ENCODE measurements at places on chromosomes 11 and 22.

DNA sequence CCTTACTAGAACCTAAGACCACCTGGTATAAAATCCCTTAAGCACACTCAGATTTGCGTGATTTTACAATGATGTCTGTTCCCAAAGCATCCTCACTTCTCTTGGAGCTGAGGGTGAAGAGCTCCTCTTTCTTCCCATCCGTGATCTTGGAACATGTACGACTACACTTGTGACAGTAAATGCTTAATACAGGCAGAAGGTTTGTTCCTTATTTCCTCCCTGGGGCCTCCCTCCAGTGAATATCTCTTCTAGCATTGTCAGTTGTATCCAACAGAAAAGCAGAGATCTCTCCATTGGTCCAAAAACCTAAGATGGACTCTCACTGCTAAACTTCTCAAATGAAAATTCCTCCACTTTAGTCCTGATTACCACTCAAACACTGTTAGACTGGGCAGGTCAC lies 103.6 kb upstream of the VPREB1 start:
- DNase-seq, result no peak

- DNase-seq, result no peak
Observed at GRCh38 chr11:61700212-61700611, 20.0 kb downstream of the DAGLA start.

DNA sequence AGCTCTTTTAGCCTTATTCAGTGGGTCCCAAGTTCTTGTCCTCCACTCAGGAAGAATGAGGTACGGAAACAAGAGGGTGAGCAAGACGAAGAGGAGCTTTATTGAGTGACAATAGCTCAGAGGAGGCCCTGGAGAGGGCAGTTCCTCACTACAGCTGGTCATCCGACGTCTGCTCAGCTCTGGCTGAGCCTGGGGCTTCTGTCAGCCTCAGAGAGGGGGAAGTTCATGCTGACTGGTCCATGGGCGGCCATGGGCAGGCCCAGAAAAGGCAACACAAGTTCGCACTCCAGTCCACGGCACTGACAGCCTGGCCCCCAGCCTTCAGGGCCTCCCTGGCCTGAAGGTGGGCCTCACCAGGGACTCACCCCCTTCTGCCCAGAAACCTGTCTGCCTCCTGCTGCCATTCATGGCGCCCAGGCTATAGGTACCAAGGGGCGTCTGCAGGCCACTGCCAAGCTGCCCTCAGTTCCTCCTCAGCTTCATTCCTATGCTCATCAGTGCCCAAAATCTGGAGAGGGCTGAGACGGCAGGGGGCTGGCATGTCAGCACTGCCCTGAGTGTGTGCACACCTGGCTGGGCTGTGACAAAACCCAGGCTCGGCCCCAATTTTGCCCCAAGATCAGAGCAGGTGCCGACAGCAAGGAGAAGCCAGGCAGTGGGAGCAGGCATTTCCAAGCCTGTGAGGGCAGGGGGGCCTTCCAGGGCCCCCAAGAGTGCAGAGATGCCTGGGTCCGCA lies 21.7 kb upstream of the KIAA0930 start:
- DNase-seq, result no peak

DNA sequence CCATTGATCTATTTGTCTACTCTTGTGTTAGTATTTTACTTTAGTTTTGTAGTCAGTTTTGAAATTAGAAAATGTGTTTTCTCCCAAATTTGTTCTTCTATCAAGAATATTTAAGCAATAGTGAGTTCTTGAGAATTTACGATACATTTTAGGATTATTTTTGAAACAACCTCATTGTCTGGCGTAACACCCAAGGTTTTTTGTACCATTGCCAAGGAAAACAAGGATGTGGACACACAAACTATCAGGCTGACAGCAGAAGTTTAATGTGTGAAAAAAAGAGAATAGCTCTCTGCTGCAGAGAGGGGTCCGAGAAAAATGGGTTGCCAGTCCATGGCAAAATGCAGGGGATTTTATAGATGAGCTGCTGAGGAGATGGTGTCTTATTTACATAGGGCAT lies 865.1 kb upstream of the CNTN5 start:
- DNase-seq, result peak; percentile 22

GRCh38 chr11:117273550-117274289 lies 17.4 kb upstream of the BACE1-AS start:
- no peak for DNase-seq

GRCh38 chr22:44620841-44621257 lies 81.2 kb upstream of the PRR5 start:
- DNase-seq, result no peak

DNA sequence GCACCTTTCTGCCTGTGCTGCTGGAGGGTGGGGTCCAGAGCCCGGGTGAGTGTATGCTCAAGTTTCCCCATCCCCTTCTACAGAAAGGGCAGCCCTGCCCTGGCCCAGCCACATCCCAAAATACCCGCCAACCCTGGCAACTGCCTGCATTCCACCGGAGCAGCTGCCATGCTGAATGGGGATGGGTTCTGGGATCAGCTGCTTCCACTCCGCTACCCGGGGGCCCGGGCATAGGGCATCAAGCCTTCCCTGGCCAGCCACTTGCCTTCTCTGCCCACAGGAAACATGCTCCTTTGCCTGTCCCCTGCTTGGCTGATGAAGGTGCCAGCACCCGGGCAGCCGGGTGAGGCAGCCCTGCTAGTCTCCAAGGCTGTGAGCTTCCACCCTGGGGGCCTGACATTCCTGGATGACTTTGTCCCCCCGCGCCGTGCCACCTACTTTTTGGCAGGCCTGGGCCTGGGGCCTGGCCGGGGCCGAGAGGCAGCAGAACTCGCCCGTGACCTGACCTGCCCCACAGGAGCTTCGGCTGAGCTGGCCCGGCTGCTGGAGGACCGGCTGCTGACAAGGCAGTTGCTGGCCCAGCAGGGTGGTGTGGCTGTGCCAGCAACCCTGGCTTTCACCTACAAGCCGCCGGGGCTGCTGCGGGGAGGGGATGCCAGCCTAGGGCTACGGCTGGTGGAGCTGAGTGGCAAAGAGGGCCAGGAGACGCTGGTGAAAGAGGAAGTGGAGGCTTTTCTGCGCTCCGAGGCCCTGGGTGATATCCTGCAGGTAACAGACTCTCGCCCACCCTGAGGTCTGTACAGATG lies 3.2 kb downstream of the CARNS1 start:
- DNase-seq, result peak; percentile 74

GRCh38 chr11:95796501-95796900 lies 6.2 kb downstream of the CEP57 start:
- no peak for DNase-seq

GRCh38 chr11:45939836-45940235 lies 17.4 kb downstream of the LARGE2 start:
- DNase-seq, result no peak

GRCh38 chr22:36144886-36145541 lies 15.5 kb downstream of the APOL3 start:
- no peak for DNase-seq

DNA sequence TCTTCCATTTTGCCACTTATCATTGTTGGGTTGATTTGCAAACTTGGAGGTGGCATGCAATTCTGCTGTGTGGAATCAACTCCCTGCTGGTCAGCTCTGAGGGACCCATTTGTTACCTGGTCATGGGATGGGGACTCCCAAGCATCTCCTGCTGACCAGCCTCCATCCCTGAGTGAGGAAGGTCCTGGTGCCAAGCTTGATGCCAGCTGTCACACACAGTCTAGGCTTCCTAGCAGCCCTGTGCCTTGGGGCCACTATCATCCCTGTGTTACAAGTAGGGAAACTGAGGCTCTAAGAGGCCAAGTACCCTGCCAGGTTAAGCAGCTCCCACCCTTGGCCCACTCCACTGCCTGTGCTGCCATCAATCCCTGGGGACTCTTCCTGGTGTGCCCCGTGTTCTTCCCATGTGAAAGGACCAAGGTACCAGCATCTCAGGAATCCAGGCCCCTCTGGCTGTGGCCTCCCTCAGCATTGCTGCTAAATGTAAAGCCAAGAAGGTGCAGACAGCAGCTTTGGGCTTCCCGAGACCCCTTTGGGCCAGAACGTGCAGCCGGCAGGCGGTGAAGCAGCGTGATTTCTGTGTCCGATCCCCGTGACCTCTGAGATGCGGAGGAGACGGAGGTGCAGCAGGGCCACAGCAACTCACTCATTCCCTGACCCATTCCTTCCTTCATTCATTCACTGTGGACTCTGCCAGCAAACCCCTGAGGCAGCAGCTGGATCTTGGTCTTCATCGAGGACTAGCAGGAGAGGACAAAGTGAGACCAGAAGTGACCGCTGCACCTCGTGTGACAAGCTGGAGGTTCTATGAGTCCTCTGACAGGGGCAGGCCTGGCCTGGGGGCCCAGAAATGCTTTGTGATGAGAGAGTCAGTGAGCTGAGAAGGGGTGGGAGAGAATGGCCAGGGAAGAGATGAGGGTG lies 49.7 kb downstream of the MYEOV start:
- no peak for DNase-seq

DNA sequence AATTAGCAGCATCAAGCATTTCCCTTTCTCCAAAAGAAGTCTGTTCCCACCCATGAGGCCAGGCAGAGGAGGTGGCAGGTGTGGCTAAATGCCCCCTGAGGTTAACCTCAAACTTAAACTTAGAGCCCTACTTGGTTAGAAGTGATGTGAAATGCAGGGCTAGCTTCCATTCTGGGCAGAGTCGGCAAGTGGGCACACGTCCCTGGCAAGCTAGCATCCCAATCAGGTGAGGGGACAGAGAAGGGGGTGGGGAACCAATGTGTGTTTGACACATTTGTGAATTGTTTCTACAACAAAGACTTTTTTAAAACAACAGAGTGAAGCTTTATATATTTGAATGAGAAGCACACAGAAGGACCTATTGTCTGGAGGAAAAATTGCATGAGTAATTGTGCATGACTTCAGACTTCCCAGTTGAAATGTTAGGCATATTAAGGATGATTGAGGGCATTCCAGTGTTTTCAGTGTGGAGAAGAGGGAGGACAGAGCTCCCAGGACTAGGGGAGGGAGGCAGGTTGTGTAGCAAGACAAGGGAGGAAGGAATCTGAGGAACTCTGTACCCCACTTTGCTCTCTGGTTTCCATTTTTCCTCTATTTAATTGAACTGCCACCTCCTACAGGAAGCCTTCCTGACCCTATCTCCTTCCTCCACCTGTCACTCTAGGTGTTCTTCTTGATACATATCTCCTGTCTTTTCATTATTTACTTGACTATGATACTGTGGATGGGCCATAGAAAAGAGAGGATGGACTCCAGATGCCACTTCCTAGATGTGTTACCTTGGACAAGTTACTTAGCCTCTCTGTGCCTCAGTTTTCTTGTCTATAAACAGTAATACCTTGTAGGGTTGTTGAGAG lies 83.3 kb upstream of the PICALM start:
- DNase-seq, result no peak

DNA sequence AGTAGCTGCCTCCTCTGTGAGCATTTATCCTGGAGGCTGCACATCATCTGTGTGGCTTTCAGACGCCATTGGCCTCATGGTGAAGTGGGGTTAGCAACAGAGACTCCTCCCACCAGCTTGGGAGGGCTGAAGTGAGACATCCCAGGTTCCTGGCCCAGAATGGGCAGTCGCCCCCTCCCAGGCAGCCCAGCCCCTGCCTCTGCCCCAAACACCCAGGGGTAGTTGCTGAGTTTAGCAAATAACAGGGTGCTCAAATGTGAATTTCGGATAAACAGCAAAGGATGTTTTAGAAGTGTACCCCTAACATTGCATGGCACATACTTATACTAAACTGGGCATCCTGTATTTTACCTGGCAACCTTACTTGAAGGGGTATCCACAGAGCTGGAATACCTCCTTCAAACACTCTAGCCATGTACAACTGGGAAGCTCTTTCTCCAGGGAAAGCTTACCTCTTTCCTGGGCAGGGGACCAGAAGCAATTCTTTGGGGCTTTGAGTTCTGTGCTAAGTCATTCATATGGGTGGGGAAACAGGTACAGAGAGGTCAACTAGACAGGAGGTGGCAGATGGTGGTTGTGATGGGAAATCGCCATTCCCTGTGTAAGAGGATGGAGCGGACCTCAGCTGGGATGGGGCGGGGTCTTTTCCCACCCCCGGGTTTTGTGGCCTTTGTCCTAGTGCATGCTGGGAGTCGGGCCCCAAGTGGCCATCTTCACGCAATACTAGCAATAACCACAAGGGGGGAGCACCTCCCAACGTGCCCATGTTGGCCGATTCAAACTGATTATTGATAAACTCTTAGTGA lies 19.3 kb downstream of the MTFP1 start:
- DNase-seq, result peak; percentile 60

- no peak for DNase-seq
Observed at GRCh38 chr11:118791961-118792569, 1.1 kb upstream of the DDX6 start.

DNA sequence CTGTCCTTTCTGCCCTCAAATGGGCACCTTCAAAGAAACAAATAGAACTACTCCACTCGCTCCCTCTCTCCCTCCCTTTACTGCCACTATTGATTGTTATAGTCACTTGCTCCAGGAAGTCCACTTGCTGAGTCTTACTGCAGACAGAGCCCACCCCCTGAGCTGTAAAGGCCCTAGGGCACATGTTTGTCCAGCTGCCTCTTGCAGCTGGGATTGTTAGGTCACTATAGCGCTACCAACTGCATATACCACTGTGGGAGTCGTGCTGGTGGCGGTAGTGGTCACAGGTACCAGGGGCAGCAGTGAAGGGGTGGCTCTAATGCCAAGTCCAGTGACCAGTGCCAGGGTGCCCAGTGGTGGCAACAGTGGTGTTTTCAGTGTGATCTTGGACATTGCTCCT lies 4.4 kb upstream of the SREBF2 start:
- DNase-seq, result peak; percentile 41

- no peak for DNase-seq
Observed at GRCh38 chr11:120710354-120711131, 199.0 kb downstream of the GRIK4 start.

DNA sequence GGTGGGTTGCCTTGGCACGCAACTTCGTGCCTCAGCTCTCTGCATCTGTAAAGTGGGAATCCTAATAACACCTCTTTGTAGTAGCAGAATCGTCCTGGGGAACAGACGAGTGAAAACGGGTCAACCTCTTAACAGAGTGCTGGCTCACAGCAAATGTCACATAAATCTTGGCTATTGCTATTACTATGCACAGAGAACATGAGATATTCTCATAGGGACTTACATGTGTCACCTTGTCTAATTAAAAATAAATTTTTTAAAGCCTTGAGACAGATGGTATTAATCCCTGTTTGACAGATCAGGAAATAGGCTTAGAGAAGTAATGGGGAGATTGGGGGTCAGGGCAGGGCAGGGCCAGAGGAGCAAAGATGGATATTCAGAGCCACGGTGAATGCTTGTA lies 44.3 kb upstream of the IGSF9B start:
- no peak for DNase-seq

- no peak for DNase-seq
Observed at GRCh38 chr11:44574610-44575287, 9.3 kb downstream of the CD82 start.

DNA sequence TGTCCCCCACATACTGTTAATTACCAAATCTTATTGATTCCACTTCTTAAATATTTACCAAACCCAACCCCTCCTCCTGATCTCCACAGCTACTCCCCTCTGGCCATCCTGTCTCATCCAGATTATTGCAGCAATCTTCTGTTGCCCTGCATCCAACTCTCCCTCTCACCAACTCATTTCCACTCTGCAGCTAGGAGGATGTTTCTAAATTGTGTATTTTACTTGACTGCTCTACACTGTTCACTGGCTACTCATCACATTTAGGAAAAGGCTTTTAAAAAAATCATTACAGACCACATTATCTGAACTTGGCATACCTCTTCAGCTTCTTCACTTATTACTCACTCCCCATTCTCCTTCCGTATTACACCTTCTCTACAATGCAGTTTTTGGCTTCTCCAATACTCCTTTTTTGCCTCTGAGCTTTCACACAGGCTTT lies 117.9 kb downstream of the ATG16L2 start:
- DNase-seq, result no peak

Data from NCI-H345 (cell line).